ENCODE measurements at places on chromosomes 6 and 20. TPM values are rescaled to one million over a fixed set of nuclear protein-coding genes. Genes with fewer than 3 reads are reported as not detected.

Gene CD83
- total RNA-seq = 1.6 TPM

DNA sequence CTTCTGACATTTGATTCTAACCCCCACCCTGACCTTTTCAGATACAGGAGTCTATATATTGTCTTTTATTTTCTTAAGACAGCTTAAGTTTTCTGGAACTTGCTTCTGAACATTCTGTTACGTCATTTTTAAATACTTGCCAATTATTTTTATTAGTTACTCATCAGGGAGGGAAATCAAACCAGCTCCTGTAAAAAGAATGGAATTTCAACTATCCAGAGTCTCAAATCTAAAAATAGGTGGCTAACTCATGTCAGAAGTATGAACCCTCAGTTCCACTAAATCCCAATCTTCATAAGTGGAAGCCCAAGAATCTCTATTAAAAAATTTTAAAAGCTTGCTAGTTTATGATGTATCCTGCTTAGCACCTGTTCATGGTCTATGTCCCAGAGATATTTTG is 900.0 kb downstream of the KIF16B start:
- DNase-seq = peak; percentile 73

GRCh38 chr6:32950010-32950409 is 2.9 kb downstream of the HLA-DMA start:
- no peak for DNase-seq

- DNase-seq = no peak
Observed at GRCh38 chr6:41159415-41160082, 3.4 kb downstream of the TREM2 start.

DNA sequence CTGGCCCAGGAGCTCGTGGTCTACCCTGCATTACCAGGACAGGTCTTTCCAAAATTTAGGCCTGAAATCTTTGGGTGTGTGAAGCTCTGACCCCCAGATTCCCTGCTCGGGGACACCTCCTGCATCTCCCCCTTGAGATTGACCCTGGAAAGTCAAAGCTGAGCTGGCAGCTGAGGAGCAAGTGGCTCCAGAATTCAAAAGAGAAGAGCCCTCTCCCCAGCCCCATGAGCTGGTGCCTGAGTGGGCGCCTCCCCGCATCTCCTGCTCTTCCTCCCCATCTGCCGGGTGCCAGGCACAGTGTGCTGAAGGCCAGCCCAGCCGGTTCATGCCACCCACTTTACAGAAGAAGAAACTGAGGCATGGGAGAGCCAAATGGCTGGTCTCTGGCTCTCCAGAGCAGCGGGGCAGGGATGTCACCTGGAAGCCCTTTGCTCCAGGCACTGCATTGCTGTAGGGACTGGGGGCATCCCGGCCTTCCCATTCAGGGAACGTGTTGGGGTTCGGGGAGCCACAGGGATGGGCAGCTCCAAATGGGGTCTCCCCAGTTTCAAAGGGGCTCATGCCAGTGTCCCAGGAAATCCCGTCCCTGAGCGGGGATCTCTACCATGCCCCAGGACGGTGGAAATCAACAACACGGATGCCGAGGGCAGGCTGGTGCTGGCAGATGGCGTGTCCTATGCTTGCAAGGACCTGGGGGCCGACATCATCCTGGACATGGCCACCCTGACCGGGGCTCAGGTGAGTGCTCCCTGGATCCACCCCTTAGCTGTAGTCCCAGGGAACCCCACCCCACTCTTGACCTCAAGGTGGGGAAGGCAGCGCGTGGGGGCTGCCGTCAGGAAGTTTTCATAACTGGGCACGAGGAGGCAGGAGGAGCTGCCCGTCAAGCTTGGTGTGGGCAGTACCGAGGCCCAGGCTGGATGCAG is 20.5 kb downstream of the NPEPL1 start:
- no peak for DNase-seq

DNA sequence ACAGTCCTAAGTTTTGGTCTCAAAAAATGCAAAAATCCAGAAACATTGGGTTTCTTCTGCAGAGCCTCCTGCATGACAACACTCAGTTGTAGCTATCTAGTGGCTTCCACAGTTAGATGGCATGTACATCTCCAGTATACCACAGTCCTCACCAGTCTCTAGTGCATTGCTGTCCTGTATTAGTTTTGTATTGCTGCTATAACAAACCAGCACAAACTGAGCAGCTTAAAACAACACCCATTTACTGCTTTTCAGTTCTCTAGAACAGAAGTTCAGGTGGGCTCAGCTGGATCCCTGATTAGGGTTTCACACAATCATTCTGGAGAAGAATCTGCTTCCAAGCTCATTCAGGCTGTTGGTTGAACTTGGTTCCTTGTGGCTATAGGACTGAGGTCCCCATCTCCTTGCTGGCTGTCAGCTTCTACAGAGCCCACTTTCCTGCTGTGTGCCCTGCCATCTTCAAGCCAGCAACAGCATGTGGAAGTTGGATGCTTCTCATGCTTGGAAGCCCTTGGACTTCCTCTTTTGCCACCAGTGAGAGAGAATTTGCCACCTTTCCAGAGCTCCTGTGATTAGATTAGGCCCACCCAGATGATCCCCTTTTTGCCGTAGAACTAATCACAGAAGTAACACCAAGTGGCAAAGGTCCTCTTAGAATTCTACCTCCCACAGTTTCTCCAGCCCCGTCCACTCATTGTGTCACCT is 48.9 kb upstream of the TBC1D7 start:
- DNase-seq = no peak

DNA sequence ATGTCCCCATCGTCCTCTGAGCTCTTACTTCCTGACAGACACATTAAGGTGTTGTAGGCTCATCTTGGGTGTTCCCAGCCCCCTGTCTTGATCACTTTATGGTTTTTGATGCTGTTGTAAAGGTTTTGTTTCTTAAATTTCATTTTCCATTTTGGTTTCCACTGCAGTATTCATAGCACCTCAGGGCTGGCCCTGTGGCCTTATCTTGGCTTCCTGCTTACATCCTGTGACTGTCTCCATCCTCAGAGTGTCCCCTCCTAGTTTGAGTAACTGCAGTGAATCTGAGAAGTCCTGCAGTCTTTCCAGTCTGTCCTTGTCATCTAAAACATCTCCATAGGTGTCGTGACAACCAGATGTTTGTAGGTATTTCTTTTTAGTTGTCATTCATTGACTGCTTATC is 50.9 kb downstream of the JARID2 start:
- DNase-seq = no peak
